Upper lobe of right lung (tissue), 1 donor: ENCODE measurements at places on chromosomes 6 and 20. TPM values are rescaled to one million over a fixed set of nuclear protein-coding genes. Genes with fewer than 3 reads are reported as not detected.

The VSX1 gene
- total RNA-seq, result not detected

The CEP85L gene
- 10.5 TPM for total RNA-seq

DNA sequence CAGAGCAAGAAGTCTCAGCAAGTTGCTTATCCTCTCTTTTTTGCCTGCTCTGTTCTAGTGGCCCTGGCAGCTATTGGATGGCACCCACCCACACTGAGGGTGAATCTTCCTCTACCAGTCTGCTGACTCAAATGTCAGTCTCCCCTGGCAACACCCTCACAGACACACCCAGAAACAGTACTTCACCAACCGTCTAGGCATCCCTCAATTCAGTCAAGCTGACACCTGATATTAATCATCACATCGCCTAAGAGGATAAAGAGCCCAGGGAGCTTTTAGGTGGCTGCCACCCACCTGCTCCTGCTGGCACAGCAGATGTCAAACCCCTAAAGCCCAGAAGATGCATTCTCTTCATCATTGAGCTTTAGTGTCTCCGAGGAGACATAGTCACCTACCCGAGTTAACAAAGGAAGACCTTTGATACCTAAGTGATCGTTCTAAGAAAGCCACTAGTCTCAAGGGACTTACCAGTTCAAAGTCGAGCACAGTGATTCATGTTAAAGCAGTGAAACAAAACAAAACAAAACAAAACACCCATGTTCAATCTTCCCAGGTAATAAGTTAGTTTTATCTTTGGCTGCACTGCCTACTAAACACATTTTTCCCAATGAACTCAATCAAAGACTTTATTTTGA lies 97.7 kb upstream of the KCNQ5 start:
- no peak overlapping the region for H3K4me3 ChIP-seq
- H3K36me3 ChIP-seq, result no peaks in the 10 kb centered on the region
- no peak overlapping the region for H3K27ac ChIP-seq
- no peaks in the 10 kb centered on the region for H3K27me3 ChIP-seq
- H3K4me1 ChIP-seq, result no peaks in the 10 kb centered on the region

The WASF1 gene
- total RNA-seq, result 3.6 TPM

DNA sequence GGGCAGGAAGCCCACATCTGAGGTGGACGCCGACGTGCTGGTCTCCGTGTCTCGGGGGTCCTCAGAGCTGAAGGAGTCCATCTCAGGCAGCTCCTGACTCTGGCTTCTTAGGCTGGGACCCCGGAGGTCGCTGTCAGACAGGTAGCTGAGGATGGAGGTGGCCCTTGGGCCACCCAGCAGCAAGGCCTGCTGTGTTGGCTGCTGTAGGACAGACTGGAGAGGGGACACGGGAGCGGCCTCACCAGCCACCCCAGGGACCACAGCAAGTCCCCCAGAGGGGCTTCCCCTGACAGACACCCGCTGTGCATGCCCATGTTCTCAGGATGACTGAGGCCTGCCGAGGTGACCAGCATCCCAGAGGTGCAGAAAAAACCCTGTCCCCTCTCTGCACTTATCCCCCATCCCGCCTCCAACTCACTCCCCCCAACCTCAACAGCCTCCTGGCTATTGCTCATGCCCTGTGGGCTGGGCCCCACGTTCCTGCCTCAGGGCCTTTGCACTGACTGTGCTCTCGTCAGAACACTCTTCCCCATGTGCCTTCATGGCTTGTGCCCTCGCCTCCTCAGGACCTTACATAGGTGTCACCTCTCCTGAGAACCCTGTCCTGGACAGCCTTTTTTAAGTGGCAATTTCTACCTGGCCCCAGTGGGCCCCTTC lies 88.8 kb downstream of the RIPOR3 start:
- no peak overlapping the region for H3K4me3 ChIP-seq
- no peaks in the 10 kb centered on the region for H3K4me1 ChIP-seq
- H3K27ac ChIP-seq, result no peak overlapping the region

The GHRH gene
- not detected for total RNA-seq

The BMP7 gene
- total RNA-seq, result 1.2 TPM

DNA sequence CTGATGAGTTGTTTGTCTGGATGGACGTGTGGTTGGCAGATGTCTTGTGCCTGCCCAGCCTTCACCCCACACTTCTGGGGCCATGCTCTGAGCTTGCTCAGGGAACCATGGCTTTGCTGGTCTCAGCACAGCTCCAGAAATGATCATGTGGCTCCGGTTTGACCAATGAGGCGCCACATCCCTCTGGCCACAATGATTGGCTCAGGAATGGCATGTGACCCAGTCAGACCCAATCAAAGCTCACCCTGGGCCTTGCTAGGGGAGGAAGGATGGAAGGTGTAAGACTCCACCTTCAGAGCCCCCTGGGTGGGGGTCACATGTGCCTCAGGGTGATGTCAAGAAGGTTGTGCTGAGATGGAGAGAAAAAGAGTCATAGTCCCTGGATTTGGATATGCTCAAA lies 281.6 kb upstream of the SULF2 start:
- no peaks in the 10 kb centered on the region for H3K4me1 ChIP-seq
- no peaks in the 10 kb centered on the region for H3K27me3 ChIP-seq
- no peaks in the 10 kb centered on the region for H3K36me3 ChIP-seq
- H3K27ac ChIP-seq, result no peak overlapping the region
- no peak for DNase-seq

The DDX43 gene
- total RNA-seq, result 2.5 TPM

DNA sequence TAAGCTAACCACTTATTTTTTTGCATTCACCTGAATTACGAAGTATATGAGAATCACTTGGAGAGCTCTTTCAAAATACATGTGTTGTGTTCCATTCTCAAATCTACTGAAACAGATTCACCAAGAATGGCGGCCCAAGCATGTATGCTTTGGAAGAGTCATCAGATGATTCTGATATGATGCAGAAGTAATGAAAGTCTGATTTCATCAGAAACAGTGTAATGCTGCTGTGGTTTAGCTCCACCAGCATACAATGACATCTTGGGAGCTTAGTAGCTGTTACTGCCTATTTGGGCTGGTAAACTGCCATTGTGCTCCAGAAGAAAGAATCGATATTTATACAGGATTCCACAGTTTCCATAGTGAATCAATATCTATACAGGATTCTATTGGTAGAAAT lies 52.9 kb downstream of the UBR2 start:
- H3K27ac ChIP-seq, result no peak overlapping the region
- H3K4me1 ChIP-seq, result no peaks in the 10 kb centered on the region
- no peaks in the 10 kb centered on the region for H3K27me3 ChIP-seq

GRCh38 chr20:4074877-4075455 lies 59.6 kb upstream of the RNF24 start:
- no peaks in the 10 kb centered on the region for H3K4me1 ChIP-seq
- no peaks in the 10 kb centered on the region for H3K27me3 ChIP-seq
- DNase-seq, result no peak
- no peak overlapping the region for H3K4me3 ChIP-seq
- H3K27ac ChIP-seq, result no peak overlapping the region

DNA sequence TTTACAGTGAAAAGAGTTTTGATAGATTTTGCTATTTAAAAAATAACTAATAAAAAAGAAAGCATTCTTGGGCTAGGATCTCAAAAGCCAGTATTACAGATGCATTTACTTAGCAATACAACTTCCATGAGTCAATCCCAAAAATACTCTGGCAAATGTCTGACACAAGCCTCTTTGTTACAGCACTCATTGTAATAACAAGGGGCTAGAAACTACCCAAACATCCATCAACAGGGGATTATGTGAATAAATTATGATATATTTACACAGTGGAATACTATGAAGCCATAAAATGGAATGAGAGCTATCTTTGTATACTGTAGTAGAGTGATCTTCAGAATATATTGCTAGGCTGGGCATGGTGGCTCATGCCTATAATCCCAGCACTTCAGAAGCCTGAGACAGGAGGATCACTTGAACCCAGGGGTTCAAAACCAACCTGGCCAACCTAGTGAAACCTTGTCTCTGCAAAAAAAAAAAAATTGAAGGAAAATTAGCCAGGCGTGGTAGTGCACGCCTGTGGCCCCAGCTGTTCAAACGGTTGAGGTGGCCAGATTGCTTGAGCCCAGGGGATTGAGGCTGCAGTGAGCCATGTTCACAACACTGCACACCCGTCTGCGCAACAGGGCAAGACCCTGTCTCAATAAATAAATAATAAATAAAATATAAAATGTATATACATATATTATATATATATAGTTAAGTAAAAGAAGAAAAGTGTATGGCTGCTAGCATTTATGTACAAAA lies 34.7 kb upstream of the TOP1 start:
- H3K4me3 ChIP-seq, result no peak overlapping the region
- no peaks in the 10 kb centered on the region for H3K27me3 ChIP-seq
- no peak for DNase-seq
- H3K4me1 ChIP-seq, result peaks cover 11% of the 10 kb centered on the region
- no peaks in the 10 kb centered on the region for H3K36me3 ChIP-seq

The TCP11 gene
- total RNA-seq, result not detected

The FAM162B gene
- total RNA-seq, result 13.2 TPM

GRCh38 chr6:91653895-91654294 lies 1067.0 kb upstream of the MAP3K7 start:
- no peak for DNase-seq
- H3K4me1 ChIP-seq, result no peaks in the 10 kb centered on the region
- H3K27ac ChIP-seq, result no peak overlapping the region
- no peaks in the 10 kb centered on the region for H3K27me3 ChIP-seq
- no peak overlapping the region for H3K4me3 ChIP-seq
- no peaks in the 10 kb centered on the region for H3K36me3 ChIP-seq

The OR2B6 gene
- not detected for total RNA-seq

- no peak for DNase-seq
- no peaks in the 10 kb centered on the region for H3K36me3 ChIP-seq
- H3K27me3 ChIP-seq, result no peaks in the 10 kb centered on the region
- peaks cover 22% of the 10 kb centered on the region for H3K4me1 ChIP-seq
- H3K4me3 ChIP-seq, result no peak overlapping the region
Observed at GRCh38 chr6:166636191-166636933, 9.3 kb upstream of the RPS6KA2 start.

The MUC22 gene
- not detected for total RNA-seq

DNA sequence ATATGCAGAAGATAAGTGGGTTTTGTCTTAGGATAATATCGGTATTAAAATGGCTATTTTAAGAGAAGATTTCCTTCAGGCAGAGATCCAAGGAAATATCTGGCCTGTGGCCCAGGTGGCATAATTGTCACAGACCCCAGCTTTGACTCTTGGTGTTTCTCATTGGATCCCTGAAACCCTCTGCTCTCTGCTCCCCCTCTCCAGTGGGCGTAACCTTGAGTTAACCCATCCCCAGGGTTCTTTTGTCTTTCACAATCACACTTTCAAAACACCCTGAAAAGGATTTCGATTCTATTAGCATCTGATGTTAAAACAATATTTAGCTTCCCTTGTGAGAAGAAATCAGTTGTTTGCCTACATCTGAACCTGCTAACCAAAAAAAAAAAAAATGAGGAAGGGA lies 7.2 kb downstream of the SSTR4 start:
- DNase-seq, result no peak
- H3K27ac ChIP-seq, result no peak overlapping the region
- H3K4me1 ChIP-seq, result peaks cover 8% of the 10 kb centered on the region
- H3K27me3 ChIP-seq, result peaks cover 28% of the 10 kb centered on the region
- no peak overlapping the region for H3K4me3 ChIP-seq

GRCh38 chr6:158938811-158939254 lies 61.2 kb downstream of the RSPH3 start:
- DNase-seq, result no peak
- no peaks in the 10 kb centered on the region for H3K27me3 ChIP-seq
- no peaks in the 10 kb centered on the region for H3K36me3 ChIP-seq
- peak overlapping the region; percentile 27 for H3K4me3 ChIP-seq
- no peaks in the 10 kb centered on the region for H3K4me1 ChIP-seq
- H3K27ac ChIP-seq, result no peak overlapping the region

- no peaks in the 10 kb centered on the region for H3K36me3 ChIP-seq
- no peak for DNase-seq
- H3K4me1 ChIP-seq, result peaks cover 4% of the 10 kb centered on the region
Observed at GRCh38 chr20:36538026-36538722, 3.1 kb upstream of the MYL9 start.

The PHACTR3 gene
- 18.2 TPM for total RNA-seq

The MOG gene
- total RNA-seq, result not detected

The CCN6 gene
- not detected for total RNA-seq

The PROCR gene
- total RNA-seq, result 20.4 TPM

GRCh38 chr6:131368198-131368911 lies 204.7 kb upstream of the ARG1 start:
- DNase-seq, result peak; percentile 67
- peaks cover 5% of the 10 kb centered on the region for H3K4me1 ChIP-seq
- no peaks in the 10 kb centered on the region for H3K27me3 ChIP-seq
- no peak overlapping the region for H3K4me3 ChIP-seq
- no peaks in the 10 kb centered on the region for H3K36me3 ChIP-seq

GRCh38 chr6:133062696-133063306 lies 178.4 kb upstream of the EYA4 start:
- no peaks in the 10 kb centered on the region for H3K4me1 ChIP-seq
- H3K27ac ChIP-seq, result no peak overlapping the region
- no peaks in the 10 kb centered on the region for H3K36me3 ChIP-seq

DNA sequence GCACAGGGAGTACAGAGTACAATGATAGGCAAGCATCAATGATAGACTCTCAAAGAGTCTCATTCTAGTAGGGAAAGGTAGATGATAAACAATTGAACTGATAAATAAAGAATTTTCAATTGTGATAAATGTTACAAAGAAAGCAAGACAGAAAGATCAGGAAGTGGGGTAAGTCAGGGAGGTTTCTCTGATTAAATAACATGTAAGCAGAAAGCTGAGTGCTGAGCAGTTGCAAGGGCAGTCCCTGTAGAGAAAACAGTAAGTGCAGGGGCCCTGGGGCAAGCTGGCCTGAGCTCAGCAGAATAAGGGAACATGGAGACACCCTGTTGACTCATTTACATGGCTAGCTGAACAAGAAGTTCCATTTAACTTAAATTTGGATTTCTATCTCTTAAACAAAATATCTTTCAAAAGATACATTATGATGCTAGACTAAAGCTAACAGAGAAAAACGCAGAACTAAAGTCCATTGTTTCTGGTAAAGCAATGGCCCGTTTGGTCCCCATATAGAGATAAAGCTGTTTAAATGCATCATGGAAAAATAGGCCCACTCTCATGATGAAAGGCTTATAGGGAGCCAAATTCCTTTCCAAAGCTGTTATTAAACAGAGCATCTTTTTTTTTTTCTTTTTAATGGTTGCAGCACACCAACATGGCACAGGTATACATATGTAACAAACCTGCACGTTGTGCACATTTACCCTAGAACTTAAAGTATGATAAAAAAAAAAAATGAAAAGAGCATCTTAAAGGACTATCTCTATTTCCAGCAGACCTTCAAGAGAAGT lies 5.3 kb upstream of the TNFAIP3 start:
- H3K4me1 ChIP-seq, result peaks cover 5% of the 10 kb centered on the region
- DNase-seq, result no peak
- no peak overlapping the region for H3K4me3 ChIP-seq
- H3K27ac ChIP-seq, result no peak overlapping the region
- H3K36me3 ChIP-seq, result no peaks in the 10 kb centered on the region
- no peaks in the 10 kb centered on the region for H3K27me3 ChIP-seq

The POPDC3 gene
- 1.9 TPM for total RNA-seq

DNA sequence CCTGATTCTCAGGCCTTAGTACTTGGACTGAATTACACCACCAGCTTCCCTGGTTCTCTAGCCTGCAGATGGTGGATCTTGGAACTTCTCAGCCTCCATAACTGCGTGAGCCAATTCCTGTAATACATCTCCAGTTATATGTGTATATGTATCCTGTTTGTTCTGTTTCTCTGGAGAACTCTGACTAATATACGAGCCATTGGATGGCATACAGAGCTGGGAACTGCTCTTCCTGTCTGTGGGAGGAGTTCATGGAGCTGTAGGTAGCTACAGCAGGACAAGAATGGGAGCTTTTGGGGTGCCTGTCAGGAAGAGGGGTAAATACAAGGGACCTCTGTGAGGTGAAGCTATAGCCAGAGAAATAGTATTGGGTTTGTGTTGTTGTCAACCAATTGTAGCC lies 41.2 kb downstream of the TMEM14A start:
- no peaks in the 10 kb centered on the region for H3K4me1 ChIP-seq
- H3K27ac ChIP-seq, result no peak overlapping the region
- H3K36me3 ChIP-seq, result no peaks in the 10 kb centered on the region
- no peak for DNase-seq
